ENCODE measurements at places on chromosomes 6 and 20. TPM values are rescaled to one million over a fixed set of nuclear protein-coding genes. Genes with fewer than 3 reads are reported as not detected.

GRCh38 chr20:62832212-62832922 lies 15.5 kb downstream of the COL9A3 start:
- DNase-seq, result no peak

DNA sequence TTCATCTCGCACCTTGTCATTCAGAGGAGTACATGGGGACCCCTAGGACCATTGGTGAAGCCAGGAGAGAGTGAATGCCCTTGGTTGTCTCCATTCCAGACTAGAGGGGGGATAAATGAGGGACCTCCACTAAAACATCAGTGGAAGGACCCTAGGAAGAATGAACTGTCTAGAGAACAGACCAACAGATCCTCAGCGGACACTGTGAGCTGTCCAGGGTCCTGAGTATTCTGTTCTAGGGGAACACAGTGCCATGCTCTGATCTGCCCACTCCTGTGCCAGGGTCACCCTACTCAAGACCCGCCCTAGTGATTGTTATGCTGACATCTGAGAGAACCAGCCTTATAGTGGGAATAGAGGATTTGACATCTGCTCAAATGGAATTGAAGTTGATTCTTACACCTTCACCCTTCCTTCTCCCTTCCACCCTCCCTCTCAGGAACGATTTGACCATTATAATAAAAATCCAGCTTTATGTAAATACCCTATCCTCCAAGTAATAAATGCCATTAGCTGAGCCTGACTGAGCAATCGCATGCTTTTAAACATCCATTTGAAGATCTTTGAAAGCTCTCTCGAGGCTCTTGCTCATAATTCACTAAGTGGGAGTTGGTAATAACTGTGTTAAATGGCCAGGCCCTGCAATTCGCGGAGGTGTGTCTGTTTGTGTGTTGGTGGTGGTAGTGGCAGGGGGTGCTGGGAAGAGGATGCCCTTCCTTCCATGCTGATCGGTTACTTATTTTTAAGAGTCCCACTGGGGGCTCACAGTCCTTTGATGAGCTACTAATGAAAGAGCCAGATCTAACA lies 43.6 kb upstream of the SLC32A1 start:
- no peak for DNase-seq

SAMD10 gene
- 14.4 TPM for total RNA-seq

SNAP25 gene
- not detected for total RNA-seq

- DNase-seq, result no peak
Observed at GRCh38 chr20:3935956-3936340, 46.8 kb downstream of the PANK2 start.

All from PC-9 (cell line).